ENCODE measurements at places on chromosomes 2 and 18. TPM values are rescaled to one million over a fixed set of nuclear protein-coding genes. Genes with fewer than 3 reads are reported as not detected.

CCL20 gene
- total RNA-seq: 2.1 TPM

CYP26B1 gene
- 1.3 TPM for total RNA-seq

RIT2 gene
- not detected for total RNA-seq

MAP3K19 gene
- not detected for total RNA-seq

LYPD6B gene
- not detected for total RNA-seq

RESP18 gene
- not detected for total RNA-seq

EHD3 gene
- total RNA-seq: 5.9 TPM

PAPOLG gene
- total RNA-seq: 9.1 TPM

CNTNAP5 gene
- total RNA-seq: 0.09 TPM

SETBP1 gene
- total RNA-seq: 0.38 TPM

PRSS56 gene
- total RNA-seq: not detected

UGT1A5 gene
- not detected for total RNA-seq

APOB gene
- total RNA-seq: 0.27 TPM

ZNF396 gene
- 0.56 TPM for total RNA-seq

CCDC85A gene
- total RNA-seq: 11.2 TPM

ALPI gene
- not detected for total RNA-seq

CNDP2 gene
- 64.7 TPM for total RNA-seq

SMC6 gene
- 26.0 TPM for total RNA-seq

TTN gene
- 0.66 TPM for total RNA-seq

HOXD10 gene
- not detected for total RNA-seq

SPP2 gene
- total RNA-seq: not detected

GALM gene
- total RNA-seq: 10.1 TPM

FAM124B gene
- 130 TPM for total RNA-seq

ORC4 gene
- total RNA-seq: 35.2 TPM

RNU2-63P gene
- total RNA-seq: 284 TPM

TUBA3E gene
- not detected for total RNA-seq

CCT7 gene
- total RNA-seq: 527 TPM

PMAIP1 gene
- 10.4 TPM for total RNA-seq

TXNDC2 gene
- total RNA-seq: not detected

FN1 gene
- 3,205 TPM for total RNA-seq

CCDC68 gene
- total RNA-seq: 5.9 TPM

MOGAT1 gene
- not detected for total RNA-seq

GYPC gene
- 5.8 TPM for total RNA-seq

MEP1B gene
- total RNA-seq: 0.19 TPM

TMEM37 gene
- 0.94 TPM for total RNA-seq

CSRNP3 gene
- not detected for total RNA-seq

ATL2 gene
- 63.7 TPM for total RNA-seq

NPHP1 gene
- 2.7 TPM for total RNA-seq
